ENCODE measurements at places on chromosomes 3 and 15.

DNA sequence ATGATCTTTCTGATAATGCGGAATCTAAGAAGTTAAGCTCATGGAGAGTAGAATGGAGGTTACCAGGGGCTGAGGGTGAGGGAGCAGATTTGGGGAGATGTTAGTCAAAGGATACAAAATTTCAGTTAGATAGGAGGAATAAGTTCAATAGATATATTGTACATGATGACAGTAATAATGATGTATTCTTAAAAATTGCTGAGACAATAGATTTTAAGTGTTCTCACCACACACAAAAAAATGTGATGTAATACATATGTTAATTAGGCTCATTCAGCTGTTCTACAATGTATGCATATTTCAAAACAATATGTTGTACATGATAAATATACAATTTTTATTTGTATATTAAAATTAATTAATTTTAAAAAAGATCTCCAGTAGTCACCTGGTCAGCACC is 81.4 kb downstream of the PGPEP1L start:
- no peak for DNase-seq

DNA sequence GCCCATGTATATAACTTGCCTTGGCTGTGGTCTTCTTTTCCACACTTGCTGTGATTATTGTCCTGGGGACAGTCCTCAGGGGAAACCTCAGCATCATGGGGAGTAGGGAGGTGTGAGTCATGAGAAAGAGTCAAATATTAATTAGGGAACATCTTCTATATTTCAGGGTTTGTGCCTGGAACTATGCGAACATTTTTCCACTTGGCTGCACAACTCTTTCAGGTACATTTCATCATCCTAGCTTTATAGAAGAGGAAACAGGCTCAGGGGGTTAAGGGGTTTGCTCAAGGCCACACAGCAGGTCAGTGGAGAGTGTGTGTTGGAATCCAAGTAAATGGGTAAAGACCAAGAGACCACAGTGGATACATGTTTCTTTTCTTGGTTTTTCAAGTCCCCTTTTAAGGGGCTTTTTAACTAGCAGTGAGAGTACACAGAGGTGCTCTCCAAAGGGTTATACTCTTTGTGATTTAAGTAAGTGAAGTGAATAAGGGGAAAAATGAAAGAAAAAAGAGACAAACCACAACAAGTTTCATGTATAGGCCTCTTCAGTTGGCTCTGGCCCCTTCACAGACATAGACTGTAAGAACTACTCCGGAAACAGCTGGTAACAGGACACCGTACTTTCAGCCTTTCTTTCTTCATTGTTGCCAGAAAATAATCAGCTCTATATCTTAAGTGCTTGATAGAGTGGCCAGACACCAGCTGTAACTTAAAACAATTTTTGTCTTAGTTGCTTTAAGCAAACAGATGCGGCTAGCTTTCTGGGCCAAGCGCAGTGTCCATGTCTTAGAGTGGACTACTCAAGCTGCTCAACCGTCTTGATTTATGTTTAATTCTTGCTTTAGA is 64.6 kb downstream of the EEFSEC start:
- peak; percentile 21 for DNase-seq

GRCh38 chr15:45187894-45188830 is at the start of gene SHF:
Gene SHF, minus strand, starts transcription at chr15:45187966. Its CDS starts 15 bp downstream, at chr15:45187951.
- peak; percentile 19 for DNase-seq

DNA sequence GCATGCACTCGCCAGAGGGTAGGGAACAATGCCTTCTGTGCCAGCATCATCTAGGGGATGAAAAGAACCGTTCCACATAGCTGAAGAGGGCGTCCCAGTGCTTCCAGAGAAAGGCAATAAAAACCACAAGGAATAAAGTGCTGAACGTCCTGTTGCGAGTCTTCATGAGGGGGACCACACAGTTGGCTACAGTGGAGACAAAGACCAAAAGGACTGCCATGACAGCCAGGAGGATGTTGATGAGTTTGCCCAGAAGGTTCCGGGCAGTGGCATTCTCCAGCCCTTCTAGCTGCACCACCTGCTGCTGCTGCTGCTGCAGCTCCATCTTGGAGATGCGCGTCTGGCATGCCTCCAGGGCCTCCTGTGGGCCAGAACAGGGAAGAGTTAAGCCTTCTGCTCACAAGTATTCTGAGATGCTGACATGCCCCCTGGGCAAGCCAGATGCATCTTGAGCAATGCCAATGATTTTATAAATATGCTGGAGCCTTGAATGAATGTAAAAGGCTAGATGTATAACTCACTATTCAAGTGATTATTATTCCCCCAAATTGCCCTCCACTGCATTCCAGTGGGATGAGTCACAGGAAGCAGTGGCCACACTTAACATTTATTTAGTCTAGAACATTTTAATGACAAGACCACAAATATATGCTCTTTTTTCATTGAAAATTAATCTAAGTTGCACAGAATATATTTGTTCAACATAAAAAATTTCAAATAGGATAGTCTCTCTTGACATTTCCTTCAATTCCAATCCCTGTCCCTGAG is 45.1 kb upstream of the PLXND1 start:
- DNase-seq, result no peak

GRCh38 chr3:198093112-198093679 is 133.2 kb downstream of the LMLN start:
- DNase-seq, result no peak

- no peak for DNase-seq
Observed at GRCh38 chr3:137204409-137204808, 246.6 kb downstream of the IL20RB start.

DNA sequence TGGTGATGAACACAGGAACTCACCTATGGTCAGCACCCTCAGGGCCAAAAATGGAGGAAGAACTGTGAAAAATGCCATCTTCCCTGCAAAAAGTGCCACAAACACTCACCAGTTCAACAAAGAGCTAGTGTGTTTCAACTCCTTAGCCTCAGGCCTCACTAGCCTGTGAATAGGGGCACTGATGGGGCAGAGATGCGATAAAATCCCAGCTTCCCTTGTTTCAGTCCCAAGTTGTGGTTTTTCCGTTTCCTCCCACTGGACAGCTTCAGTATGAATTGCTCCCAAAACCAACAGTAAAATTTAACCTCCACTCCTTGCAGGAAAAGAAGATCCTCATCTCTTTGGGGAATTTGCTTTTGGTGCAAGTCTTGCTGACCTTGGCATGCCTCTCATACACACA is 117.4 kb upstream of the ADAMTS9 start:
- no peak for DNase-seq

DNA sequence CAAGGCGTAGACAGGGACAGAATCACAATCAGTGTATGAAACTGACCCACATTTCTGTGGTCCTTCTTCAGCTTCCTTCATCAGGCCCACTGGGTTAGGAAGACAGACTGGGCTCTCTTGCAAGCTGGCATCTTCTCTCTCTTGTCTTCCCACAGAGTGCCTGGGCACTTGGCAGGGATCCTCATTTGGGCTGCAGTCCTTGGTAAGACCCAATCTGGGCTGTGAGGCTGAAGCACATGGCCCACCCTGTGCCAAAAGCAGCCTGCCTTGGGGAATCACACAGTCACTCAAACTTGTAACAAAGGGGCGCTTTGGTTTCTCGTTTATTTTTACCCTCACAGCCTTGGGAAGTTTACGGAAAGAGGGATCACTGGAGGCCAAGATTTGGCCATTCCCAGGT is 8.2 kb upstream of the EPHB3 start:
- no peak for DNase-seq

DNA sequence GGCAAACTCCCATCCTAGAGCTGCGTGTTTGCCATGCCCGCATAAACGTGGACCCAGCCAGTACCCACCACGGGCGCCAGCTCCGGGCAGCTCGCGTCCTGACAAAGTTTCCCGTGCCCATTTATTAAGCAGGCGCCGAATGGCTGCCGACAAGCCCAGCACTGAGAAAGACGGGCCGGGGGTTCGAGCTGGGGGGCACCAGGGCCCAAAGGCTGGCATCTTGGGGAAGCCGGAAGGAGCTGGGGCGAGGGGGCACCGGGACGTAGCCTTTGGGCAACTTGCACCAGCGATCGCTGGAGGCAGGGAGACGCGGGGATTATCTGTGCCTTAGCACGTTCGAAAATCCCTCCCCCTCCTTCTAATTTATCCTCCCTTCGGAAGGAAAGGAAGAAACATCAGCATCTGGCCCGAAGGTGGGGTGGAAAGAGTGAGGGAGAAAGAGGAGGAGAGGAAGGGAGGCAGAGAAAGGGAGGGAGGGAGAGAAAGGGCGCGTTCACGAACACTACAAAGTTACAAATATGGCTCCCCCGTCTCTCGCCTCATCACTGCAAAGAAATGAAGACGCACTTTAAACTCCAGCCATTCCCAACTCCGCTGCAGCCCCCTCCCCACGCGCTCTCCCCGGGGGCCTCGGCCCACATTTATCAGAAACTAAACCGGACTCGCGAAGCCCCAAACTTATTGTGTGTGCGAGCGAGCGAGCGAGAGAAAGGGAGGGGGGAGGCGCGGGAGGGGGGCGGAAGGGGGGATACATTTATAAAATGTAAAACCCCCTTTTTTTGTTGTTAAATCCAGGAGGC is 1.0 kb downstream of the ANP32A start:
- DNase-seq, result peak; percentile 33

GRCh38 chr3:25465266-25465860 is 37.3 kb downstream of the RARB start:
- no peak for DNase-seq

All from Kasumi-1 (cell line).